ENCODE measurements at places on chromosomes 6 and 20. TPM values are rescaled to one million over a fixed set of nuclear protein-coding genes. Genes with fewer than 3 reads are reported as not detected.

SEMG1 gene
- not detected for total RNA-seq

GNAS-AS1 gene
- total RNA-seq, result 0.24 TPM

CASS4 gene
- total RNA-seq, result 1.4 TPM

AVP gene
- total RNA-seq, result not detected

ULBP3 gene
- 5.7 TPM for total RNA-seq

CNBD2 gene
- total RNA-seq, result 15.3 TPM

PHACTR1 gene
- total RNA-seq, result 3.4 TPM
